ENCODE measurements at places on chromosomes 6 and 20.

DNA sequence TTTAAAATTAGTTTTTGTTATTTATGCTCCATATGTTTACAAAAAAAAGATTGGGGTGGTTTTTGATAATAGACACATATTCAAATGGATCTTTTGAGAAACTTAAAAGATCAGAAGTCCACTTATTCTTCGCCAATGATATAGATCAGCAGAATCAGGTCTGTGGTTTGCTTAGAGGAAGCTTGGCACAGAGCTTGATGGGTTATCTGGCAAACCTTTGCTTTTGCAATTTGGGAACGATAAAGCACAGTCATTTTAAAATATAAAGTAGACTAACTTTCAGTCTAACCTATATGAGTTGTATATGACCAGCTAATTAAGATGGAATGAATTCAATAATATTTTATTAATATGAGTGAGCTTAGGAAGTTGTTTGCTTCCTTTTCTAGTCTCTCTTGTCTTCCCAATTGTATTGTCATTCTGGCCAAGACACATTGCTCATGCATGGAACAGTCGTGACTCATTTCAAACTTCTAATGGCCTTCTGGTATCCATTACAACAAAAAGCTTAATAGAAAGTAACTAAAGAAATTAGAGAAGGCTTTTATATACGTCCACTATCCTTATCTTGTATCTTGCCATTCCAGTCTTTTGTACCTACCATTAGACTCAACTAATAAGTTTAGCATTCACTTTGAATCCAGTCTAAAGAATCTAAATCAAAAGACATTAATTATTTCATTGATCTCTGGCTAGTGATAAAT lies 118.7 kb downstream of the TBX18 start:
- peak; percentile 62 for DNase-seq

- DNase-seq = no peak
These were observed 96.2 kb upstream of the MAP7 start for GRCh38 chr6:136646377-136646776.

- DNase-seq = no peak
These were observed 85.4 kb downstream of the NINL start for GRCh38 chr20:25499855-25500434.

- peak; percentile 93 for DNase-seq
These were observed 61.1 kb upstream of the TBX18 start for GRCh38 chr6:84825461-84825860.

DNA sequence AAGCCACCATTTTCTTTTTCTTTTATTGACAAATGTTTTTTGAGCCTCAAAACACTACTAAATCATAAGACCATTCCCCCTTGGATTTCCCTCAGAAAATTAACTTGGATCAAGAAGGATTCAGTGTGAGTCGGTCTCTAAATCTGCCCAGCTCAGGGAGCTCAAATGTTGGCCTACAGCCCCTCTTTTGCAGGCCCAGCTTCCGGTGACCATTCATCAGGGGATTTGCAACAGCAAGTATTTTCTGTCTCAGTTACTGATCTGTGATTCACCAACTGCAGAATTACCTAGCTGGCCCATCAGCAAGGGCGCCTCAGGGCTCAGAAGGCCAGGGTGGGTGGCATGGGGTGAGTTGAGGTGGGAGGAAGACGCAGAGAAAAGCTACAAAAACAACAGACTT lies 318.1 kb downstream of the CDC5L start:
- no peak for DNase-seq

DNA sequence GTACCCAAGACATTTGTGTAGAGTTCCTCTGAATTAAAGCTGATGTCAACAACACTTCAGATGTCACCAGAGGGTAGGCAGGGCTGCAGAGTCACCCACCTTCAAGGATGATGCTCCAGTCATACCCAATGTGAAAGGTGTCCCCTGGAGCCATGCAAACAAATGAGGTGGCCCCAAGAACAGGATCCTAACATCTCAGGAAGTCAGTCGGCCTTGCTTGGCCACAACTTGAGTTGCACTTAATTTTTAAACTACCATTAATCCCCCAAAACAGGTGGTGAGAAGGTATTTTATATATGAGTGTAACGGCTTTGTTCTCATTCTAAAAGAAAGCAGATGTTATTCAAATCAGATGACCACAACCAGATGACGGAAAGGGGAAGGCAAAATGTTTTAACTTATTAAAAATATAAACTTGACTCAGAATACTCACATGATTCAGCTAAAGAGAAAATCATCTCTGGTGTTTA lies 21.1 kb upstream of the SERPINB1 start:
- no peak for DNase-seq

GRCh38 chr20:51142448-51142847 lies 119.5 kb upstream of the KCNG1 start:
- DNase-seq = no peak

- no peak for DNase-seq
These were observed 2.3 kb upstream of the INSM1 start for GRCh38 chr20:20365480-20366161.

- no peak for DNase-seq
These were observed 2.4 kb downstream of the LAMA2 start for GRCh38 chr6:128885381-128885780.

DNA sequence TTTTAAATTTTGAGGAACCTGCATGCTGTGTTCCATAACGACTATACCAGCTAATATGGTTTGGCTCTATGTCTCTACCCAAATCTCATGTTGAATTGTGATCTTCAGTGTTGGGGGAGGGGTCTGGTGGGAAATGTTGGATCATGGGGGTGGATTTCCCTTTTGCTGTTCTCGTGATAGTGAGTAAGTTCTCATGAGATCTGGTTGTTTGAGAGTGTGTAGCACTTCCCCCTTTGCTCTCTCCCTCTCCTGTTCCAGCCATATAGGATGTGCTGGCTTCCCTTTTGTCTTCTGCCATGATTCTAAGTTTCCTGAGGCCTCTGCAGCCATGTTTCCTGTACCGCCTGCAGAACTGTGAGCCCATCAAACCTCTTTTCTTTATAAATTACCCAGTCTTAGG lies 61.8 kb upstream of the NEDD9 start:
- DNase-seq = no peak

DNA sequence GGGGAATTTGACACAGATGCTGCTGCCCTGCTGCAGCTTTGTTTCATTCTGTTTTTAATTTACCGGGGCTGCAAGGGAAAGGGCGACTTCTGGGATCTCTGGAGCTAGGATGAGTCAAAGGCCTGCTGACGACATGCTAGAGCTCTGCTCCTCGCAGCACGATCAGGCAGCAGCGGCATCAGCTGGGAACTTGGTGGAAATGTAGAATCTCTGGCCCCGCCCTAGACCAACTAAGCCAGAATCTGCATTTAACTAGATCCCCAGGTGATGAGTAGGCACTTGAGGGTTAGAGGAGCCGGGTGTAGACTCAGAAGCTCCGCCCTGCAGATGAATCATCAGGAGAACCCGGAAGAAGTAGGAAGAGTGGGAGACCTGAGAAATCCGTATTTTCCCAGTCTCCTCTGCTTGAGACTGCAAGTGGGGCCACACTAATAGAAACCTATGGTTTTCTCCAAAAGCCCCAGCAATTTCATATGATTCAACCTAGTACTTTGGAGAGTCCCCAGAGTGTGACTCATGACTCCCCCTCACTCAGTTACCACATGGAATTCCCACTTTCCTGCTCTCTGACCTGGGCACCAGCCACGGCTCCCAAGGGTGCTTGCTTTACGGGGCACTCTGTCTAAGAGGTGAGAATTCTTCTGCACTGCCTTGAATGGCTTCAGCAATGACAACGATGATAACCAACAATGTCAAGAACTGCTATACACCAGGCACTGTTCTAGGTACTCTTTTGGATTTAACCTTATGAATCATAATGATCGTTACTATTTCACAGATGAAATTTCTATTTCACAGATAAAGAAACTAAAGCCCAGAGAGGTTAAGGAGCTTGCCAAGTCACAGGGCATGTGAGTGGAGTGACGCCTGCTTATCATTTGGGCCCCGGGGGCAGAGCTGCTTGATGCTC lies 18.1 kb downstream of the TUBB2B start:
- DNase-seq = peak; percentile 98

- DNase-seq = no peak
These were observed 12.6 kb upstream of the PBOV1 start for GRCh38 chr6:138230759-138231380.

- DNase-seq = peak; percentile 24
These were observed 14.8 kb upstream of the TENT5A start for GRCh38 chr6:81767163-81767891.

DNA sequence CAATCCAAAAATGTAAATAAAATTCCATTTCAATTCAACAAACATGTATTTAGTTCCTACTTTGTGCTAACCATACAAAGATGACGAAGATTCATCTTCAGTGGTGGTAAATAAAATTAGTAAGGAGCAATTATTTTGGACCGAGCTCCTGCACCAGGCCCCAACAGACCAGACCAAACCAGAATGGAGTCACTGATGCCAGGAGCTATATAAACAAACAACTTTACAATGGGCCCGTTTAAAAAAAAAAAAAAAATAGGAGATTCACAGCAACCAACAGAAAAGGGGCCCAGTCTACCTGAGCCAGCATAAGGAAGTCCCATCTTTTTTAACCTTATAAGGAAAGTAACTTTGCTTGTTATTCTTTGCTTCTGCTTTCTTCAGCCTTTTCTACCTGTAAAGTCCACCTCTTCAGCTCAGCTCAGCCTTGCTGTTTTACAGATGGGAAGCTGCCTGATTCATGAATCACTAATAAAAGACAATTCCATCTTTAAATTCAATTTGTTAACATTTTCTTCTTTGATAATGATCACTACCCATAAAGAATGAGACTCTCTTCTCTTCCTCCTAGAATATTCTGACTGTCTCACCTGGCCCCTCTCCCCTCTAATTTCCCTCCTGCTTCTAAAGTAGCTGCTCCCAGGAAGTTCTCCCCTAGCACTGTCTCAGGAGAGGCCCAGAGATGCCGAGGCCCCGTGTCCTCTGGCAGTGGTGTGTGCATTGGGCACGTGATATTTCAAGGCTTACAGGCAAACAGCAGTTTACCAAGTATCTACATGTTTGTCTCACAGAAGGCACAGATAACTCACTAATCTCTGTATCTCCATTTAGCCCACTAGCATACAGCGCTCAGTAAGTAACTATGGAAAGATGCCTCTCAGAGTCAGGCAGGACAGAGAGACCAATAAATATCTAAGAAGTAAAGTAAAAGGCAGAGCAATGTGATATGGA lies 8.4 kb downstream of the MBOAT1 start:
- no peak for DNase-seq

DNA sequence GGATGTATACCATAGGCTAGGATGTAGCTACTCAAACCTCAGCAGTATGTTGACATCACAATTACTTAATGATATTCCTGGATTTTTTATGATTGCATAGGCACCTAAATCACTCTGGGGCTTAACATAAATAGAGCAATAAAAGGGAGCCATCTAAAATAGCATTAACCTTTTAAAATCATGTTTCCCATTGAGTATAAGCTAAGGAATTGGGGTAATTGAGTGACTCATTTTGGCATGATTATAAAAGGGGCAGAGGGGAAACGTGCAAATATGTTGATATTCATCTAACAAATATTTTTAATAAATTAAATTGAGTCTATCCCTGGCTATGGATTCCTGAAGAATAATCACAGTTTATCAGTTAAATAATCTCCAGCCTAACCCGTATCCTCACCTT lies 74.0 kb upstream of the ADGRF1 start:
- DNase-seq = no peak

DNA sequence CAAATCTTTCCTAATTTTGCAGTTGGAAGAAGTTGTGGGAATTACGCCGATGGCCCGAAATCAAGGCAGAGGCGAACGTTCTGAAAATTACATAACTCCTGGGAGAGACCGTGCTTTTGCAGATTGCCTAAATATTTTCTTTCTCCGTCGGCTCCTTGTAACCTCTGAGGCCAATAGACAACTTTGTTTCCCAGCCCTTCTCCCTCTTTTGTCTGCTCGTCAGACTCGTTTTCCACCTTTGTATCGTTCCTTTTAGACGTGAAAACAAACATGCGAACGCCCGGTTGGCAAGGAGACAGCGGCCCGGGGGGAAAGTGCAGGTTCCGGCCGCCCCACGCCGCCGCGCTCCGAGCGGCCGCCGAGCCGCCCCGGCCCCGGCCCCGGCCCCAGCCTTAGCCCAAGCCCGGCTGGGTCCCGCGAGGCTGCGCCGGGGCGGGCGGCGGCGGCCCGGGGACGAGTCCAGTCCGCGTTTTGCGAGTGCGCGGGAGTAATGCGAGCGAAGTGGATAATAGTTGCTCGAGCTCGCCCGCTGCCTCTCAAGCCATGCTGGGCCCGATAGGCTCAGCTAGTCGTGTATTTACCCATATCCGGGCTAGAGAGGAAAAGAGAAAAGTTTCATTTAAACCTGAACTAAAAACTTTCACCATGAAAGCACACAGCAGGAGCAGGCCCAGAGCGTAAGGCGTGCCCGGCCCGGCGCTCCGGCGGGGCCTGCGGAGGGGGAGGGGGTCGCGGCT lies at the start of gene ARID1B:
ARID1B (plus strand) TSS at position 539 of the 737 bp plus-strand sequence. CDS start 303 bp downstream, outside the sequence.
- DNase-seq = peak; percentile 76

DNA sequence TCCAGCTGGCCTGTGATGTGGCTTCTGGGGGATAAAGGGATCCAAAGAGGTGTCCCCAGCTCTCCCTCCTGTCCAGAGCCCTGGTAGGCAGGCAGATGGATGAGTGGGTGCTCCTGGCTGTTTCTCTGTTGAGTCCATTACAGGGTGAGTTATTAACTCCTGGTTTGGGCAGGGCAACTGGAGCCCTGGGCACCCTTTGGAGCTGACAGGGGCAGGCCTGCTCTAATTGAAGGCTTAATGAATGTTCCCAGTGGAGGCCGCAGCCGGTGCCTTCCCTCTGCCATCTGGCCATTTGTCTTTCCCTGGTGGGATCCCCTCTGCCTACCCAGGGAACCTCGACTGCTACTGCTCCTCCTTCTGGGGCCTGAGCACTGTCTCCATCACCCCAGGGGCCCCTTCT lies 44.7 kb upstream of the MLN start:
- DNase-seq = no peak

GRCh38 chr6:56690519-56691285 lies 48.0 kb upstream of the DST start:
- DNase-seq = no peak

DNA sequence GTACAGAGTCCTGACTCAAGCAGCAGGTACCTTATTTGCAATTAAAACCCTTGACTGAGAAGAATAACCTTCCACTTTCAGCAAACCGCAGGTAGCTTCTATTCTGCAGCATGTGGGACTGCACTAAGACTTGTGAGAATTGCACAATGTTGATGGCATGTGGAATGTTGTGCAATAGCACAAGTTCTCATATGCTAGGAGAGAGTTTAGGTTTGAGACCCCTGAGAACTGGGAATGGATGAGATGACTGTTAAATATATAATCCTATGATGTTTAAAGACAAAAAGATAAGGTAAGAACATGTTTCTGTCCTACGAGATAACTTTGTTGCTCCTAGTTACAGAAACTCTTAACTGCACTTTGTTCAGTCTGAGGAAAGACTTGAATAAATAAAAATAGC lies 194.6 kb downstream of the OTOR start:
- no peak for DNase-seq

DNA sequence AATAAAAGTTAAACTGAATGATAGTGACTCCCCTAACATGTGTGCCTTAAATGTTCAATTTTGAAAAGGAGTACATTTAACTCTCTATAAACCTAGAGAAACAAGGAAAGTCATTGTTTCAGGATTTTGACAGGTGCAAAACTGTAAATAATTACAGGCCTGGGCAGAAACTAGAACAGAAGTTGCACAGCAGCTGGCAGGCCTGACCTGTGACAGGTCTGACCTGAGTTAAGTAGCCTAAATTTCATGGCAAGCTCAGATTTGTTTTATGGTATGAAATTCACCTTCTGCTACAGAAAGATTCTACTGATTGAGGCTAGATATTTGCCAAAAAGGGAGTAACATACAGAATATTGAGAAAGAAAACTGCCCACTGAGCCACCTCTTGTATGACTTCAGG lies 166.1 kb downstream of the CDKAL1 start:
- DNase-seq = no peak

GRCh38 chr6:165661664-165662025 lies 1.4 kb downstream of the PDE10A start:
- DNase-seq = no peak

Measured in brain microvascular endothelial cell (primary cell).